ENCODE measurements at places on chromosomes 3 and 15.

DNA sequence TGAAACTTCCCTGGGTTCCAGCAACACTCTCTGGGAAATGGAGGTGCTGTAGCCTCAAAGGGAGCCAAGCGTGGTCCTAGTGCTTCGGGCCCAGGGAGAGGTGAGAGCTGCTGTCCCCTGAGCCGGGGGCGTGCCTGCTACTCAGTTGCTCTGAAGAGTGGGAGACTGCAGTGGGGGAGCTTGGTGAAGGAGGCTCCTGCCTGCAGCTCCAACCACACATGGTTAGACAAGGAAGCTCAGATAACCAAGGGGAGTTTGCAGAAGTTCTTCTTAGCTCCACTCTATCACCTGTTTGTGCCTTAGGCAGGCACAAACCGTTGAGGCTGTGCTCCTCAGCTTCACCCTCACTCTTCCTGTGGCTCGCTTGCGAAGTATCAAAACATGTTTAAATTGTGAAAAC is 53.6 kb upstream of the TRPM1 start:
- no peak for DNase-seq

GRCh38 chr3:139746481-139746880 is 68.7 kb upstream of the NMNAT3 start:
- no peak for DNase-seq

GRCh38 chr15:48842501-48842900 is 31.6 kb upstream of the CEP152 start:
- DNase-seq = no peak

DNA sequence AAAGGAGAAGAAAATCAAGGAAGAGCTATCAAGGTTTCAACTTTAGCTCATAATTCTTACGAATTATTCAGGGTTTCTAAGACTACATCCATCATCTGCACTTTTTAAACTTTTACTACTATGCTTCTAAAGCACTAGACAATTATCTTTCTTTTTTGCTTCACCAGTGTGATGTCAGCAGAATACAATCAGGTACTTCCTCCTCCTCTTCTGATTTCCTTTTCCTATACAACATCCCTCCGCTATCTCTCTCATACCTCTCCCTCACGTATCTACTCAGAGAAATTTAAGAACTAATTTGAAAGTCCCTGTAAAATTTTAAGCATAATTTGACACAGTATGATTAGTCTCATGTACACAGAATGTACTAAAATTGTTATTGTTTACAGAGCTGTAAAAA is 47.3 kb upstream of the USP50 start:
- DNase-seq = no peak

- DNase-seq = no peak
Measured at GRCh38 chr3:134652409-134652831, 1.6 kb upstream of the KY start.

DNA sequence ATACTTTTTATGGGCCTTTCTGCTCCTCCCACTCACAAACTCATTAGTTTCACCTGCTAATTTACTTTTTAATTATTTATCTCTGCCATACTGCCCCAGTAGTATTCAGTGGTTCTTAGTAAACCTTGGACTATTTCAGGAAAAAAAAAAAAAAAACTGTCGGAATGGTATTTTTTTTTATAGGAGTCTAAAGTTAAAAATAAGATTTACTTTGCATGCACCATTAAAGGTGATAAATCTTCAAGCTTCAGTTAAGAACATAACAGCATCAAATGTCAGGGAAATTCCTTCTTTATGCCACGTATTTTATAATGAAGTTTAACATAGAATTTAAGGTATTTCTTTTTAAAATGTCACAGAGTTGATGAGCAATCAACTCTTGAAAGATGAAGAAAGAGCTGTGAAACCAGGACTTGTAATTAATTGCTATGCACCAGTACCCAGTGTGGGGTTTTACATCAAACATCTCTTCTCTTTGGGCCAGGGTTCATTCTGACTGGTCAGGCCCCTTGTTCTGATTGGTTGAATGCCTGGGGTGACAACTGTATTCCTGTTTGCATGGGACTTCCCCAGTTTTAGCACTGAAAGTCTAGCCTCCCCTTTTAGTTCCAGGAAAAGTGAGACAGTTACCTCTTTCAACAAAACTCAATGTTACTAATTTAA is 40.3 kb upstream of the PTPRG start:
- DNase-seq = no peak

DNA sequence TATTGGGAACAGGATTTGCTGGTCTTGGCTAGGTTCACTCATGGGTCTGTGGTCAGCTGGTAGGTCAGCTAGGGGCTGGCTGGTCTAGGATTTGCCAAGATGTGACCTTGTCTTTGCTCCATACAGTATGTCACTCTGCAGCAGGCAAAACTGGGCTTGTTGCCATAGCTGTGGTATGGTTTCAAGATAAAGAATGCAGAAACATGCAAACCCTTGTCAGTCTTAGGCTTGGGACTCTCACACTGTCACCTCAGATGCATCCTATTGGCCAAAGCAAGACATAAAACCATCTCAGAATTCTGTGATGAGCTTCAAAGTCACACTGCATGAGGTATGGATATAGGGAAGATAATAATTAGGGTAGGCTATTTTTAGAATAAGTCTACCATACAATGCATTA is 66.6 kb upstream of the TBC1D5 start:
- no peak for DNase-seq

GRCh38 chr15:38225381-38225780 is 27.3 kb upstream of the SPRED1 start:
- DNase-seq = no peak

DNA sequence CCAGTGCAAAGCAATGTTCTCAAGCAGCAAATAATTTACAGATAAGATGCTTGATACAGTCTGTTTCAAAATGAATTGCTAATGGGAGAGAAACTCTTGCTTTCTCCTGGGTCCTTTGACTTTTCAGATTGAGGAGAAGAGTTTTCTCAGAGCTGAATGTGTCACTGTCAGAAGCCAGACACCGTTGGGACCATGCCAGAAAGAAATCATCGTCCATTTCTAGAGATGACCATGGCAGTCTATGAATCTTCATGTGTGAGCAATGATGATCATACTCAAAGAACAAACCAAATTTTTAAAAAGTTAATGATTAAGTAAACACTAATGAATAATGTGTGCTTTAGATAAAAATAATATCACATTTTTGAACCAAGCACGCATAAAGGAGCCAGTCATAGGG is 77.6 kb downstream of the ZNF385D start:
- no peak for DNase-seq

- DNase-seq = no peak
Measured at GRCh38 chr3:41338276-41338675, 139.0 kb downstream of the CTNNB1 start.

- no peak for DNase-seq
Measured at GRCh38 chr3:194756460-194756779, 70.7 kb downstream of the FAM43A start.

DNA sequence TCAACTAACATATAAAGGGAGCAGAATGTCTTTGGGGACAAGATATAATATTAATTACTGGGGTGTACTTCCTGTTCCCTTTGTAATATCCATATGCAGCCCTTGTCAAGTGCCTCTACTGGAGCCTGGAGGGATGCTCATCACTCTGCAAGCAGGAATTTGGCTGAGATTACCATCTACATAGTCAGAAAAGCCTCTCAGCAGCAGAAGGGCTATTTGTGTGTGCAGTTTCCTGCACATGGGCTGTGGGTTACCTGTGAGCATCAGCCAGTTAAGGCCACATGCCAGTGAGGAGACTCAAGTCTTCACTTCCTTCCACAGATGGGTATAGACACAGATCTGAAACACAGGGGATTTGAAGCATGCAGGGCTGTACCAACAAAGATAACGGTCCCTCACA is 278.1 kb upstream of the PLSCR5 start:
- DNase-seq = no peak

Measured in stimulated activated CD4-positive, alpha-beta T cell treated with anti-CD3 and anti-CD28 coated beads, TNF-alpha, amount 100 ng/mL, for 4 hours (primary cell).